ENCODE measurements at places on chromosomes 12 and 14.

- DNase-seq: no peak
Measured at GRCh38 chr12:17064834-17065233, 458.9 kb upstream of the LMO3 start.

DNA sequence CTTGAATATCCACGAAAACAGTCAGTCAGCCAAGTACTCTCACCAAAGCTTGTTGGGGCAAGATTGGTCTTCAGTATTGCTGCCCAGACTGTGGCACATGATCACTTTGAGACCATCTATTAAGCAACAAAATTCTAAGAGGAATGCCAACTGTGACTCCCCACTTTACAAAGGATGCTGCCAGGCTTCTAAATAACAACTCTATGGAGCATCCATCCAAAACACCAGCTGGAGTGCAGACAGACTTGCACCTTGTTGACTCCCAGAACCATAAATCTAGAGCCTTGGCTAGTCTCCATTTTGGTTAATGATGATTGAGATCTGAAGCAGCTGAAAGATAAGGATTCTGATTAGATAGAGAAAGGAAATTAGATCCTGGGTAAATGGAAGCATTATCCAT is 132.8 kb downstream of the DIO2 start:
- no peak for DNase-seq

DNA sequence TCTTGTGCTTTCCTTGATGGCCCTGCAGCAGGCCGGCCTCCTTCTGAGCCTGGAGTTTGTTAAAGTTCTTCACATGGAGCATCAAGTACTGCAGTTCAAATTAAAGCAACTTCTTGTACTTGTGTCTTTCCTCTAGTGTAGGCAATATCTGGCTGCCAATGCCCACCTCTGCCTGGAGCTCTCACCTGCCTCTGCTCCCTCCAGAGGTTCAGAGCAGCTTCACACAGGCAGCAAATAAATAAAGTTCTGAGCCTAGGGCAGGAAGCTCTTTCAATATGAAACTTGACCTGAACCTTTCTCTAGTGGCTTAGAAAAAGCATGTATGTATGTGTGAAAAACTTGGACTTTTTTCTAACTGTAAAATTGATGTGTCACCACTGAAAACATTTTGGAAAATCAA is 65.9 kb downstream of the ITPR2 start:
- DNase-seq: no peak

DNA sequence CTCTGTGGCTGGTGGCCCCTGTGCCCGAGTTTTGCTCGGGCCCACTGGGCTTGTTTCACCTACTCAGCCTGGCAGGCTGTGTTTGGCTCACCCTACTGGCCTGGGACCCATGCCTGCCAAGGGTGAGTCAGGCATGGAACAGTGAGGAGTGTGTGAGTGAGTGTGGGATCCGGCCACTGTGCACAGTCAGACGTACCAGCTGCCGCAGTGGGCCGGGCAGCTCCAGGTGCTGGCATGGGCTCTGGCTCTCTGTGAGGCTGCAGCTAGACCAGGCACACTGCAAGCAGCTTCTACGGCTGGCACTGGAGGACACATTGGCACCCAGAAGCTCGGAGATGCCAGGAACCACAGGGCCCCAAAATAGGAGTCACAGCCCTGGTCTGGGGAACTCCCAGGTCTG is 40.6 kb downstream of the HSD17B6 start:
- DNase-seq: no peak

- DNase-seq: no peak
Measured at GRCh38 chr14:44589180-44589579, 82.1 kb upstream of the FSCB start.

DNA sequence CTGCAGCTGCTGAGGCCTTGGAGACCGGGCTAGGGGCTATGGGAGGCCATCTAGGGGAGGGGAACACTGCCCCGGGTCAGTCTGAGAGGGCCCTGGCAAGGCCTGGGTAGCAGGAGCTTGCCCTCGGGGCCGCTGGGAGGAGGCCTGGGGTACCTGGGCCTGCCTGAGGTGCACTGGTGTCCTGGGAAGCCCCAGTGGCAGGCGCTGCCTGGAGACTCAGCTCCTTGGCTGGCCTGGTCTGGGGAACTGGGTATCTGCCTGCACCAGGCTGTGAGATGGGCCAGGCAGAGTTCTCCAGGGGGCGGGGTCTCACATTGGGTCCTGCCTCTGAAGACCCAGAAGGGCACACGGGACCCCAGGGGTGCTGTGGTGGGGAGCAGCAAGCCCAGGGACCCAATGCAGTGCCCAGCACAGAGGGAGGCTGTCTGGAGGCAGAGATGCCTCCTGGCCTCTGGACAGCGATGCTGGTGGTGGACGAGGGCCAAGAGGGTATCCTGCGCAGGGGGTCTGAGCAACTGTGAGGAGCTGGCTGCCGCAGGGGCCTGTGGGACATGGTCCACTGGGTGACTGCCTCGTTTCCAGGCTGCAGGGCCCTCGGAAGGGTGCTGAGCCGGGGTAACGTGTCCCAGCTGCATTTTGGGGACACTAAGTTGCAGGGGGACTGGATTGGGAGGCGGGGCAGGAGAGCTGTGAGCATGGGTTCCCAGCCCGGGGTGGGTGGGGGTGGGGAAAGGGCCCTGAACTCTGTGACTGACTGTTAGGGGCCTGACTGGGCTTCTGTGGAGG is 7.4 kb upstream of the MTA1 start:
- no peak for DNase-seq

DNA sequence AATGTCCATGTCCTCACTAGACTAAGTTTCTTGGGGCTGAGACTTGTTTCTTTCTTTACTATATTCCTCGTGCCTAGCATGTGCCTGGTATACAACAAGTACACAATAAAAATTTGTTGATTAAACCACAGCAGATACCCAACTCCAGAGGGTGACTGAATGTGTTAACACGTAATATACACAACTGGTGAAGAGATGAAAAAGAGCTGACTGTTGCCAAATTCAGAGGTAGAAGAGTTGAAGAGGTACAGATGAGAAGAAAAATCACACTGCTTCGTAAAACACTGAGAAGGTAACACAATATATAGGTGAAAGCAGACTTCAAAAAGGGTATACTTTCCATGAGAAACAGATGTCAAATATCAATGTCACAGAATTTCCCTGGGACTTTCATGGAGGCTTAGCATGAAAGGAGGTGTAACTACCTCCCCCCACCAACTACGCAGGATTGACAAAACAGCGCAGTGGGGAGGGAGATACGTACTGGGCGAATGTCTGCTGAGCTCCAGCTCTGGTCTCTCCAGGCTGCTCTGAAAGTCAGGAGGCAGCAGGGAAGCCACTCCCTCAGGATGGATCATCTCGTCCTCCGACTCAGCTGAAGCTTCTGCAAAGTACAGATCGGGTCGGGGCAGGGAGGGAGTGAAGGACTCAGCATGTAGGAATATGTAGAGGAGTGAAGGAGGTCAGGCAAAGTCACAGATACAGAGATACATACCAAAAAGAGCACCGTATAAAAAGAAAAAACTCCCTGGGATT is 5.3 kb downstream of the ACIN1 start:
- DNase-seq: no peak

- DNase-seq: no peak
Measured at GRCh38 chr12:65217086-65217485, 47.7 kb downstream of the LEMD3 start.

GRCh38 chr12:63844391-63845341 is at the start of gene SRGAP1:
SRGAP1 (plus strand) TSS chr12:63844700; CDS start chr12:63844817, 117 bp downstream.
- peak; percentile 37 for DNase-seq

GRCh38 chr14:102548616-102549240 is 39.2 kb upstream of the ANKRD9 start:
- no peak for DNase-seq

DNA sequence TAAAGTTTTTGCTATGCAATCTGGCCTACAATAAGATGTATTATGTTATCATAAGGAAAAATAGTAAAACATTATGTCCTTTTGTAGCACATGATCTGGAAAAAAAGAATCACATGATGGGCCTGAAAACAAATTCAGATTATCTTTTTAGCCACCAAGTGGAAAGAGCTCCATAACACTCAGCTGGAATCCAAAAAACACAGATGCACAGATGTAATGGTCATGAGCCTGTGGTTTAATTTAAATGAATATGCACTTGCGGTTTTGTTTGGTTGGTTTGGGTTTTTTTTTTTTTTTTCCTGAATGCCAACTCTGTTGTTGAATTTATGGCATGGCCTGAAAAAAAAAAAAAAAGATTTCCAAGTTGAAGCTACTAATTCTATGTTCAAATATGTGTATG is 4.1 kb downstream of the KCNC2 start:
- DNase-seq: no peak

GRCh38 chr14:66378712-66379505 is 107.3 kb upstream of the CCDC196 start:
- no peak for DNase-seq

GRCh38 chr14:53861781-53862180 is 94.8 kb downstream of the BMP4 start:
- no peak for DNase-seq

GRCh38 chr12:1533205-1533601 is 61.2 kb downstream of the FBXL14 start:
- DNase-seq: peak; percentile 66

- DNase-seq: no peak
Measured at GRCh38 chr12:91922674-91923073, 223.0 kb downstream of the BTG1 start.

DNA sequence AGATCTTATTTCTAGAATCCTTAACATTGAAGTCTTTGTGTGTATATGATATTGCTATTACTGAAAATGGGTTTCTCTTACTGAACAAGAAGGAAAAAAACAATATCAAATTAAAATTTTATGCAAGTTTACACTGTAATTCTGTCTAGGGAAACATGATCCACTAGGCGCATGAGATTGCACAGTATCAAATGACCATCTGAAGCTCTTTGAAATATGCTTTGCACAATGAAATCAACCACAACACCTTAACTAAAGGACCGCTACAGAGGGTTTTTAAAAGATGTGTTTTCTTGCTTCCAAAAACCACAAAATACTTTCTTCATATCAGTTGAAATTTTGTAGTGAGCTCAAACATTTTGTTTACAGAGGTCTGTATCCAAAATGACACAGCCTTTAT is 15.1 kb upstream of the KERA start:
- no peak for DNase-seq
